ENCODE measurements at places on chromosomes 2 and 18. TPM values are rescaled to one million over a fixed set of nuclear protein-coding genes. Genes with fewer than 3 reads are reported as not detected.

DNA sequence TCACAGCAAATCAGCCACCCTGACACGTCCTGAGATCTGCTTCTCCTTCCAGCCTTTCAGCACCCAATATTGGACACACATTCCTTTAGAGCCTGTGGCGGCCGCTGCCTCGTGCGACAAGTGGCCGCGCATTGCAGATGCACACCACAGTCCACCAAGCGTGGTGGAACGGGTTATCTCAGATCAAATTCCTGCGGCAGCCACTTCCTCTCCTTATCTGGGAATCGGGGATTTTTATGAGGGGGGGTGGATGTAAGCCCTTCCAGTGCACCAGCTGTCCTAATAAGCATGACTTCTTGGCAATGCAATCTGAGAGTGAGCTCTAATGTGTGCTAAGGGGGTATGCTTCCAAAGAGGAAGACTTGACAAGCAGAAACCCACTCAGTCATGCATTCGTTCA lies 18.3 kb upstream of the BMP10 start:
- DNase-seq: no peak

- no peak for DNase-seq
These were observed at the start of gene LYPD6 for GRCh38 chr2:149330127-149331022. Gene LYPD6, plus strand, starts transcription at chr2:149330587. Its CDS starts 107,122 bp downstream, at chr2:149437709.

GRCh38 chr18:80022613-80023012 lies 11.6 kb upstream of the RBFA start:
- no peak for DNase-seq

DNA sequence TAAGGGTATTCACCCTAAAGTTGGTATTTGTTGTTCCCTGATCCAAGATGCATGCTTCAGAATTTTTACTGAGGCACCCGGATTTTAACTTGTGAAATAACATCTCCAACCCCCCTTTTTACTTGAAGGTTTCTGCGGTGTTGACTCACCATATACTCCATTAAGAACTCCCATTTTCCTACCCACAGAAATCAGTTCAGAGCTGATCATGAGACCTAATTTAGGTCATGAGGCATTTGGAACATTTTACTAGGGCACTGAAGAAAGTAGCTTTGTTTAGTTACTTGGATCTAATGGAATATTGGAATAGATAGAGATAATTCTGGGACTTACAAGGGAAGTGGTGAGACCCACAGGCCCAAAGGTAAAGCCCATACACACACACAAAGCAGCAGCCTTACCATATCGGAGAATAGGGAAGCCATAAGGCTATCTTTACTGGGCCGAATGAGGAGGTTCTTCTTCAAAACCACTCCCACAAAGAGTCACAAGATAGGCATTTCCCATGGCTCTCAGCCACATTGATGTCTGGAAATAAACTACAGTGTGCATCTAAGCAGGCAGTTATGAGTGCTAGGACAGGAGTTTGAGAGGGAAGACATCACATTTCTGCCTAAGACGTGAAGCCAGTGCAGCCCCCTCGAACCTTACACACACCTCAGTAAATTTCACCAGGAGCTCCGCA lies 681.0 kb upstream of the LRRTM4 start:
- no peak for DNase-seq

DNA sequence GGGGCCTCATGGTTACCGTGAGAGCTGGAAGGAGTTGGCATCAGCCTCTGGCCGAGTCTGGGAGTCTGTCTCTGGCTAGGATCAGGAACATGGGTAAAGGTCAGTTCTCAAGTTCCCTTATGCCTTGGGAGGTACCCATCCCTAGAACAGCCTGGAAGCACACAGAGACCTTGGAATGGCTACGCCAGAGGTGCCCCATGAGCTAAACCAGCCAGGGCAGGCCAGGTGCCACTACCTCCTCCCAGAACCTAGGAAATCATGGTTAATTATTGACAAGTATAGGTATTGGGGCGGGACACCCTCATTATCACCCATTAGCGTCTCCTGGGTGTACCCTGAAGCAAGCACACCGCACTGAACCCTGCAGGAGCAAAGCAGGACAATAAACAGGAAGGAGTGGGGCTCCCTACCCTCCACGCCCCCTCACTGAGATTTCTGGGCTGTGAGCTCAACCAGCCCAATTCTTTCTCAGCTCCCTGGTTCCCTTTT lies 3.0 kb upstream of the ASPRV1 start:
- DNase-seq: no peak

GRCh38 chr2:139438478-139438877 lies 658.3 kb upstream of the NXPH2 start:
- DNase-seq: no peak

GRCh38 chr2:39304729-39305128 lies 61.0 kb upstream of the CDKL4 start:
- DNase-seq: no peak

- DNase-seq: no peak
These were observed 213.8 kb upstream of the FBXO11 start for GRCh38 chr2:48120112-48120511.

GRCh38 chr2:181462033-181462432 lies 4.8 kb downstream of the ITGA4 start:
- DNase-seq: no peak

- DNase-seq: no peak
These were observed 114.3 kb downstream of the SPP2 start for GRCh38 chr2:234164493-234165413.

GRCh38 chr2:211468217-211468616 lies 911.8 kb downstream of the CPS1 start:
- DNase-seq: no peak

DNA sequence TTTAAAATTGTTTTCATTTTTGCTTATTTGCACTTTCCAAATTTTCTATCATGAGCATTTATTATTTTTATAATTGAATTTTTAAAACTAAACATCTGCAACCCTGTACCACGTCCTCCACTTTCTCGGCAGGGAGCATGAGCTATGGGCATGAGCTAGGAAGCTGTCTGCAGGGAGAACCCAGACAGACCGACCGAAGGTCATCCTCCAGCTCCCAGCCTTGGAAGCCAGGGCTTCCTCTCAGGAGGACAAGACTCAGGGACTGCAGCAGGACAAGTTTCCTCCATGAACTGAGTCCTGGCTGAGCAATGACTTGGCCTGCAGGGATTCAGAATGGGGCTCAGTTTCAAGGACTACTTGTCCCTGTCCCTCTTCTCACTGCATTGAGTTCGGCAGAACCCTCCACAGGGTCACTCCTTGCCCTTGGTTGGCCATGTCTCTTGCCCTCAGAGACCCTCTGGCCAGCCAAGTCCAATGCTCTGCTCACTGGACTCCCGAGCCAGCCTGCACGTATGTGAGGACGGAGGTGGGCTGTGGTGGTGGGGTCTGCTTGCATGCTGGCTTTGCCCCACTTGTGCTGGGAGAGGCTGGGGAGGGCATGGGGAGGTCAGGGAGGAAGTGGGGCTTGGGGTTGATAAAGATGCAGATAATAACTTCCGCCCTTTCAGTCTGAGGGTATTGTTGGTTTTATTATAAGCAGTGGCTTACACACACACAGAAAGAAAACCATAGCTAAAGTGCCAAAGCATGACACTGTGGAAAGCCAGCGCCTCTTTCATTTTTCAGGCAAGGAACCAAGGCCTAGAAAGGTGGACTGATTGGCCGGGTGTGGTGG lies 6.6 kb downstream of the NMUR1 start:
- no peak for DNase-seq

DNA sequence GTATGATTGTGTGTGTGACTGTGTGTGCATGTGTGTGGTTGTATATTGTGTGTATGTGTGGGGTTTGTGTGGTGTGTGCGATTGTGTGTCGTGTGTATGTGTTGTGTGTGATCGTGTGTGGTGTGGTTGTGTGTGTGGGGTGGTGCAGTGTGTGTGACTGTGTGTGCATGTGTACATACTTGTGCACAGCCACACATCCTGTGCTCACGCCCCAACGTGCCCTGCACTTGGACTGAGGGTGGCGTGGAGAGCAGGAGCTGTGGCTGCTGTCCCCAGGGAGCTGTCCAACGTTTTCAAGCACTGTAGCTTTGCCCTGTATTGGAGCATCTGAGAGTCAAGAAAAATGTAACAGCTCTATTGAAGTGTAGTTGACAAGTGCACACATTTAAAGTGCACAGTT lies 243.2 kb upstream of the HDAC4 start:
- DNase-seq: no peak

DNA sequence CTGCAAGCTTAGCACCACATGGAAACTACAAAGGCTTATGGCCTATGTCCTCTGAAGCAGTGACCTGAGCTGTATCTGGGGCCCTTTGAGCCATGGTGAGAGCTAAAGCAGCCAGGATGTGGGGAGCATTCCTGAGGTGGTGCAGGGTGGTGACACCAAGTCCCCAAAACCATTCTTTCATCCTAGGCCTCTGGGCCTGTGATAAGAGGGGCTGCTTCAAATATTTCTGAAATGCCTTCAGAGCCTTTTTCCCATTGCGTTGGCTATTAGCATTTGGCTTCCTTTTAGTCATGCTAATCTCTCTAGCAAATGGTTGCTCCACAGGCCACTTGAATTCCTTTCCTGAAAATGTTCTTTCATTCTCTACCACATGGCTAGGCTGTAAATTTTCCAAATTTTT lies 13.4 kb downstream of the CCDC150 start:
- no peak for DNase-seq

DNA sequence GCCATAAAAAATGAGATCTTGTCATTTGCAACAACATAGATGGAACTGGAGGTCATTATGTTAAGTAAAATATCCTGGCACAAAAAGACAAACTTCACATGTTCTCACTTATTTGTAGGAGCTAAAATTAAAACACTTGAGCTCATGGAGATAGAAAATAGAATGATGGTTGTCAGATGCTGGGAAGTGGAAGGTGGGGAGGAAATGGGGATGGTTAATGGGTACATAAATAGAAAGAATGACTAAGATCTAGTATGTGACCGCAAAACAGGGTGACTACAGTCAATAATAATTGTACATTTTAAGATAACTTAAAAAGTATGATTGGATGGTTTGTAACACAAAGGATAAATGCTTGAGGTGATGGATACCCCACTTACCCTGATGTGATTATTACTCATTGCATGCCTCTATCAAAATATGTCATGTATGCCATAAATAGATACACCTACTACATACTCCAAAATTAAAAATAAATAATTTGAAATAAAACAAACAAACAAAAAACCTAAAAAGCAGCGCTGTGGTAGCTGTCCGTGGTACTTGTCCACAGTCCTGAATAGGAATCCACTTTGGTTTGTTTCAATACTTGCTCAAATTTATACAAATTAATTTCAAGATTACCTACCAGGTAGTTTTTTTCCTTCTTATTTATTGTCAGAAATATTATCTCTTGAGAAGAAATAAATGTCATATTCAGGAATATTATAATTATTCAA lies 224.5 kb downstream of the DLGAP1 start:
- DNase-seq: no peak

DNA sequence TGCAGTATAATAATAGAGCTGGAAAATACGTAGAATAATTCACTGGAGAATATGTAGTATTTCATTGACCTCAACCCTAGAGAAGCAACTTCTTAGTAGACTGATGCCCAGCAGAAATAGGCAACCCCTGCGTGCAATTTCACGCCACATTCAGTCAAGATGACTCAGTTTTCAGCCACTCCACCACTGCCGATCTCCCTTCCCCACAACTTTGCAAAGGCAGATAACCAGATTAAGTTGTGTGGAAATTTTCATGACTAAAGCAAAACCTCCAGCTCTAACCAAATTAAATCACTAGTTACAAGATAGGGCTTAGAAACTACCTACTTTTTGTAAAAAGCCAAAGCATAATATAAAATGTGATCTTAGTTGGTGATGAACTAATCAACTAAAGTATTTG lies 63.3 kb upstream of the STK17B start:
- DNase-seq: no peak

DNA sequence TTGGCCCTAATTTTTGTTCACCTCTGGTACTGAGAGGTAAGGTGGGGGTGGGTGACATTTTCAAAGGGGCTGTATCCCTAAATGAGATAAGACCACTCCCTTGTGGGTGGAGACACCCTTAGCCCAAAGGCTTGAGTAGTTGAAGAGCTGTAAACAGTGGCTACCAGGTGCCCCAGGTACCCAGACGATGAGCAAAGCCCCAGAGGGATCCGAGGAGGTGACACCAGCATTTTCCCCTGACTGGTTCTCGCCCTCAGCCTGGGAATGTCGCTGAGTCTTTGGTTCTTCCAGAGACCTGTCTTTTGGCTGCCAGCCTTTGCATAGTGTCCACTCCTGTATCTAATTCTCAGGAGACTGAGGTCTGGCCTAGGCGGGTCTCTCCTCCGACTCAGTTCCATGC lies 36.5 kb downstream of the RRM2 start:
- DNase-seq: no peak

DNA sequence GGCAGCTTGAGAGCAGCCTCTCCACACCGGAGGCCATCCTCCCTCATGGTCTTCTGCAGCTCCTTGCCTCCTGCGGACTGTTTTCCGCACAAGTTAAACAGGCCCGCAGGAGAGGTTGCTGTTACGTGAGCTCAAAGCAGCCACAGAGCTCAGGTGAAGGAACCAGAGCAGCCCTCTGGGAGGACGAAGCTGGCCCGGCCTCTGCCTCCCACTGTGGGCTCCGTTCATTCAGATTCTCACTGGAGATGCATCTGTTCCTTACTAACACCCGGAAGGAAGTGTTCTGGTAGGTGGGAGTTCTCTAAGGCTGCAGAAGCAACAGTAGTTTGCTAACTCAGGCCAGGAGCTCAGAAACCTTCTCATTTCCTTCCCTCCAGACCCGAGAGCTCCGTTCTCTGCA lies 10.9 kb downstream of the DIPK1C start:
- no peak for DNase-seq

DNA sequence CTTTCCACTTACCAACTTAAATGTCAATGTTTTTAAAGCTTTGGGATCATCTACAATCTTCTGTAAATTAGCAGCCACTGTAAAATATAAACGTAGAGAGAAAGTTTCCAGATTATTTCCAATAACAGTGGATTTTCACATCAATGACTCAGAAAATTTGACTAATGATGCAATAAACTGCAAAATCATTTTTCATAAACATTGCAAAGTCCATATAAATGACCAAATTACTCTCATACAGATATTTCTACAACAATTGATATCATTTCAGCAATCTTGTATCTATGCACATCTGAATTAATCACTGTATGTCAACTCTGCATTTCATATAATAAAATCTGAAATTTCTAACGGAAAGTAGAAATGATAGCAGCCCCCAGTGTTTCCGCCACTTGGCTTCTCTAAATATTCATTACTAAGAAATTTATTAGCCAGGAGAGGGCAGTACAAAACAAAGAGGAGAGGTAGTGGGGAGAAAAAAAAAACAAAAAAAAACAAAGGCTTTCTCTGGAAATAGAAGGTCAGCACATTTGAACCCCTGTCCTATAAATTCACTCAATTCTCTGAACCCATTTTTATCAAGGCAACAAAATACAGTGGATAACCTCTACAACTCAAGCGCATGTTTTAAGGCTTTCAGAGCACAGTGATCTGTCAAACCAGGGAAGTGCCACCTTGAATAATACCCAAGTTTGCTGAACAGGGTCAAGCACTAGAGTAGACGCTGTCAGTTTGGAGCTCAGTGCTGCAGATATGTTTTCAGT lies 282.6 kb downstream of the STK39 start:
- DNase-seq: no peak

The RPRM gene
- not detected for total RNA-seq

The BOK gene
- 117 TPM for total RNA-seq

The G6PC2 gene
- total RNA-seq: not detected

The CPO gene
- 0.48 TPM for total RNA-seq

The SP110 gene
- total RNA-seq: 20.5 TPM

The GREB1L gene
- 1.4 TPM for total RNA-seq

The ATRAID gene
- 106 TPM for total RNA-seq

The SCTR gene
- total RNA-seq: not detected

The ANKRD36B gene
- 51.2 TPM for total RNA-seq

The LAMA3 gene
- total RNA-seq: 4.9 TPM
